ENCODE measurements at places on chromosomes 13 and 19.

DNA sequence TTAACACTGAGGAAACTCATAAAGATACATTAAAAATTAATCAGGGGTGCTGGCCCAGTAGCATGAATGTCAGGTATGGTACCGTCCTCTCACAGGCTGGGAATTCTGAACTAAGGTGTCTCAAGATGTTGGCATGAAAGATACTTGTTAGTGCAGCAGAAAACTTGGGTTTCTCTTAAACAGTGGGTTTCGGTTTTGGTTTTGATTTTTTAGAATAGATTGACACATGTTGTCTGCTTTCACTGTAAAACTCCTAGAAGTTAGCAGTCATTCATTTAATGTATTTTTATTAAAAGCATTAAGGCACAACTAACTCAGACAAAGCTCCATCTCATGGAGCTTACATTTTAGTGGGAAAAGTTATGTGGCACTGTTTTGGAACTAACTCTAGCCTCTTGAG is 3.5 kb upstream of the OBI1 start:
- DNase-seq: no peak

- DNase-seq: no peak
Observed at GRCh38 chr19:51959791-51960190, 26.8 kb downstream of the ZNF350 start.

DNA sequence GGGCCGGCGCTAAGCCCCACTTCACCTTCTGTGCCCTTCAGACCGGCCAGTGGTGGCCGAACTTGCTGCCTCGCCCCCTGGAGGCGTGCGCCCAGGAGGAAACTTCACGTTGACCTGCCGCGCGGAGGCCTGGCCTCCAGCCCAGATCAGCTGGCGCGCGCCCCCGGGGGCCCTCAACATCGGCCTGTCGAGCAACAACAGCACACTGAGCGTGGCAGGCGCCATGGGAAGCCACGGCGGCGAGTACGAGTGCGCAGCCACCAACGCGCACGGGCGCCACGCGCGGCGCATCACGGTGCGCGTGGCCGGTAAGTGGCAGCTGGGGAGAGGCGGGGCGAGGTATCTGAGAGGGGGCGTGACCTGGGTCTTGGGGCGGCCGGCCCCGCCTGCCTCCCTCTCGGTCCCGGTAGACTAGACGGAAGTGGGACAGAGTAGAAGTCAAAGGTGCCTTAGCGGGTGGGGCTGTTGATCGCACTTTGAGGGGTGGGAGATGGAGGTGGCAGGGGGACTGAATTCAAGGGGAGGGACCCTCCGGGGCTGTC is 5.6 kb downstream of the ICAM5 start:
- DNase-seq: no peak

DNA sequence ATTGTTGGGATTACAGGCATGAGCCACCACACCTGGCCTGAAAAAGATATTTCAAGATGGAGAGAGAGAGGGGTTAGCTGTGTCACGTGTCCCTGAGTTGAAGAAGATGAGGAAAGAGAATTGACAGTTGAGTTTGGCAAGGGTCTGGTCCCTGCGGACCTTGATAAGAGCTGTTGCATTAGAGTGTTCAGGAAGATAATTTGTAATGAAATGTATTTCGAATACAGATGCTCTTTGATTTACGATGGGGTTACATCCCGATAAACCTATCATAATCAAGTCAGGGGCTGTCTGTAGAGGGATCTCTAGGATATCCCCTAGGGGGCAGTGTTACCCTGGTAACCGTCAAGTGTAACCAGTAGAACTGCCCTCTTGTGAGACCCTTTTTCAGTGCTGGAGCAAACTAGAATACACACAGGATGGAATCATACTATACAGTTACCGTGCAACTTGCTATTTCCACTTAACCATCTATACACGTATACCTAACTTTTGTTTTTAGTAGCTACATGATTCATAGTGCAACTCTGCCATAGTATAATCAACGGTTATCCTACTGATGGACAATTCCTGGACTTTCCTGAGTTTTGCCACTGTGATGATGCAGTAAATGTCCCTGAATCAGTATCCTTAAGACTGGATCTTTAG is 1.5 kb upstream of the ELOF1 start:
- no peak for DNase-seq

DNA sequence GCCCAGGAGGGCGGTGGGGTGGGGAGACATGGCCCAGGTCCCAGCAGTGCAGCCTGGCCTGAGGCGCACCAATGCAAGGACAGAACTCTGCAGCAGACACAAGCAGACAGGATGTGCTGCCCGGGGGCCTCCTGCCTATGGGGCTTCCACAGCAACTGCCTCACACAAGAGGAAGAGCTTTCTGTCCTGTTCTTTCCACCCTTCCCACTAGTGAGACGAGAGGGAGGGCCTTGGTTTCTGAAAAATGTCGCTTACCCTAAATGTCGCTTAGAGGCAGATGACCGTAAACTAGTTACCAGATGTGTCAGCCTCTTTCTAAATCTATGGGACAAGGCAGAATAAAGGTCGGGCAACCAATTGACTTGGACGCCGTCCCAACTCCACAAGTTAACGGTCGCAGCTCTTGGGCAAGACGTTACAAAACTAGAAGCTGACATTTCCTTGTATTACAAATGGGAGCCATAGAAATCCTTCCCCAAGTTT is at the start of gene LAIR1:
Gene LAIR1 (minus strand): TSS at position 157 of the 483 bp plus-strand sequence. CDS start 127 bp downstream, at position 30.
- no peak for DNase-seq

DNA sequence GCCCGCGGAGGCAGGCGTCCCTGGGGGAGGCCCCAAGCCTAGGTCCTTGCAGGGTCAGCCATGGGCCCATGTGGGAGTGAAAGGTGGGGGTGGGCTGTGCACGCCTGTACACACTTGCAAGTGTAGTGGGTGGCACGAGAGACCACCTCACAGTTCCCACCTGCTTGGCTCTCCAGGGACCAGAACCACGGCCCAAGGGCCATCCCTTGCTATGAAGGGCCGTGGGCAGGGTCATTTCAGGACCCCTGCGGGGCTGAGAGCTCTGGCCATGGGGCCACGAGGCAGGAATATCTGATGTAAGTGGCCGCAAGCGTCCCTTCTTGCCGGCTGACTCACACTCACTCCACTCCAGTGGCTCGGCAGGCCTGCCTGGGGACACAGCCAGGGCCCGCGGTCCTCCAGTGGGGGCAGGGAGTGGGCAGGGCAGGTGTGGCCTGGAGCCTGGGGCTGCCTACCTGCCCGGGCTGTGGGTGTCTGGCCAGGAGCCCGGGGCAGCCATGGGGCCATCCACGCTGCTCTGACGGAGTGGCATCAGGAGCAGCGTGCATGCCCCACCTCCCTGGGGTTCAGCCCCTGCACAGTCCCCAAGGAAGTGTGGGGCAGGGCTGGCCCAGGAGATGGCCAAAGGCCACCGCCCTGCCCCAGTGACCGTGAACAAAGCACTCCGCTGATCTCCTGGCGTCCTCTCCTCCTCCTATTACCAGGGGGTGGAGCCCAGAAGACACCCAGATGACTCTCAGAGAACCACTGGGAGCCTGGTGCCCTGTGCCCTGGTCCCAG is 8.6 kb upstream of the MKNK2 start:
- no peak for DNase-seq

DNA sequence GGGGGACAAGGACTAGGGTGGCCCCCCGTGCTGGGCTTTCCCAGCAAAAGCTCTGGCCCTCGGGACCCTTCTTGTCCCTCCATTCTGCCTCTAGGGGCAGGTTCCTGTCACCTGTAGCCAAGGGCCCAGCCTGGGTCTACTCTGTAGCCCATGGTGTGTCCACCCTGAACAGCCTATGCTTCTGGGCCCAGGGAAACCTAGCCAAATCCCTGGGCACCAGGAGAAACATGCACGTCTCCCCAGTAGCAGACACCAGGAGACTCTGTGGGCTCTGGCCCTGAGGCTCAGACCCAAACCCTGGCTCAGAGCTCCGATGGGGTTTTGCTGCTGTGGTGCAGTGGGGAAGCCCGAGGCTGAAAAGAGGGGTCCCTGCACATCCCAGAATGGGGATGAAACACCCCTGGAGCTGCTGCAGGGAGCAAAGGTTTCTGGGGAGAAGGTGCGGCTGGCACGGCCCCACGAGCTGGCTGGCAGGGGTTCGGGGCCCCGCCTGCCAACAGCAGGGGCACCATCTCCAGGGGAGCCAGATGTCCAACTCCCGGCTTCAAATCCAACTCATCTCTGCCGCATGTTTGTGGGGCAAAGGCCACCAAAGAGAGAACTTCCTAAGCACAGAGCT is 18.2 kb downstream of the CEBPG start:
- no peak for DNase-seq

GRCh38 chr19:28864577-28865042 is 348.3 kb downstream of the UQCRFS1 start:
- DNase-seq: no peak

- DNase-seq: no peak
Observed at GRCh38 chr13:97720896-97721295, 232.6 kb upstream of the IPO5 start.

- DNase-seq: no peak
Observed at GRCh38 chr13:98301721-98302120, 124.7 kb upstream of the RNF113B start.

DNA sequence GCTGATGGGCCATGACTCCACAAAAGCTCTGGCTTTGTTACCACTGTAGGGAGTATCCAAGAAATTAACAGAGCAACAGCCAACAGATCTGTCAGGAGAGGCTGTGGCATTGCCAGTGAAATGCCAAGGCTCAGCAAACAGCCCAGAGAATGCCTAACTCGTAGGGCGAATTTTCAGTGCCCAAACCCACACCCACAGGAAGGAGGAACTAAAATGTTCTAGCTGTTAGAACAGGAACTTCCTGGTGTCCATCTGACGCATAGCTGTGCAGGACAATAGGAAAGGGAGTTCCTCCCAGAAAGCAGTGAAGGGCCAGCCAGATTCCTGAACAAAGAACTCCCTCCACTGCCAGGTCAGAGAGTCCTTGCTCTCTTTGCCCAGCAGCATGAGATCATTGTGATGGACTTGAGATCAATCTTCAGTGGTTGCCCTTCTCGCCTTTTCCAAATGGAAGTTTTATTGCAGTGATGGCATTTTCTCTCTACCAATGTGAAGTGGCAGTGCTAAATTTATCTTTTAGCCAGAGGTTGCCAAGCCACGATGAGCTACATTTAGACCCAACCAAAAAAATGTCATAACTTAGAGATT is 224.2 kb upstream of the STARD13 start:
- no peak for DNase-seq

- no peak for DNase-seq
Observed at GRCh38 chr19:30605333-30605732, 233.1 kb downstream of the ZNF536 start.

DNA sequence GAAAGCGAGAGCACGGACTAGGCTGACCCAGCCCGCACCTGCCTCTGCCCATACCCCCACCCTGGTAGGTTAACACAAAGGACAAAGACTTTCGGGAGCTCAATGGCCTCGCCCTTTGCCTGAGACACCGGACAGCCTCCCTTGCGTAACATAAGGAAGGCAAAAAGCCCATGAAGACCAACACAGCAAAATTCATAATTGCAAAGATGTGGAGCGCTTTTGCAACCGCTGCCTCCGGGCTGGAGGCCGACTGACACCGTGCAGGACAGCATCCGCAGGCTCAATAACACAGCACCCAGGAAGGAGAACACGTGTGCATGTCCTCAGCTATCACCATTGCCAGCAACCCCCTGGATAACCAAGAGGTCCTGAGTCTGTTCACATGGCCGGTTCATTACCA is 15.4 kb downstream of the LILRA1 start:
- DNase-seq: no peak

DNA sequence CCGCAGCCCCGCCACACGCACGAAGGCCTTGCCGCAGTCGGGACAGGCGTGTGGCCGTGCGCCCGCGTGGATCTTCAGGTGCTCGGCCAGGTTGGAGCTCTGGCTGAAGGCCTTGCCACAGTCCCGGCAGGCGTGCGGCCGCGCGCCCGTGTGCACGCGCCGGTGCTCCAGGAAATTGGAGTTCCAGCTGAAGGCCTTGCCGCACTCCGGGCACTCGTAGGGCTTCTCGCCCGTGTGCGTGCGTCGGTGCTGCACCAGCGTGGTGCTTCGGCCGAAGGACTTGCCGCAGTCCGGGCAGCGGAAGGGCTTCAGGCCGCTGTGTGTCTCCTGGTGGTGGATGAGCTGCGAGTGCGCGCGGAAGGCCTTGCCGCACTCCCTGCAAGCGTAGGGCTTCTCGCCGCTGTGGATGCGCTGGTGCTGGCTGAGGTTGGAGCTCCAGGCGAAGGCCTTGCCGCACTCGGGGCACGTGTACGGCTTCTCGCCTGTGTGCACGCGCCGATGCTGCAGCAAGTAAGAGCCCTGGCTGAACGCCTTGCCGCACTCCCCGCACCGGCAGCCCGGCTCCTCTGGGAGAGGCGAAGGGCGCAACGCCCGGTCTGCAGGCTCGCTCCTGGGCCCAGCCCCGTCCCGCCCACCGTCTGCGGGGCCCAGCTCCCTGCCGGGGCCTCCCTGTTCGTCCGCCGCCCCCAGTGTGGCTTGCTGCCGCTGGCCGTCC is 3.6 kb upstream of the A1BG start:
- DNase-seq: no peak

GRCh38 chr13:27421101-27421871 is 3.1 kb upstream of the GTF3A start:
- no peak for DNase-seq

Measured in stimulated activated CD8-positive, alpha-beta memory T cell treated with anti-CD3 and anti-CD28 coated beads, Interleukin-4, amount 100 ng/mL, for 1 hour (primary cell).